Spinal cord (tissue), 10 donors: ENCODE measurements at places on chromosomes 13 and 19.
A peak's percentile ranks its signal among the peaks of the same experiment; 100 is the strongest.

GRCh38 chr19:14093117-14093823 is 2.7 kb upstream of the SAMD1 start:
- DNase-seq = no peak

- no peak for DNase-seq
Observed at GRCh38 chr19:50723069-50723468, at the start of gene CLEC11A. Gene CLEC11A (plus strand): TSS chr19:50723364. CDS start chr19:50723526, 162 bp downstream.

DNA sequence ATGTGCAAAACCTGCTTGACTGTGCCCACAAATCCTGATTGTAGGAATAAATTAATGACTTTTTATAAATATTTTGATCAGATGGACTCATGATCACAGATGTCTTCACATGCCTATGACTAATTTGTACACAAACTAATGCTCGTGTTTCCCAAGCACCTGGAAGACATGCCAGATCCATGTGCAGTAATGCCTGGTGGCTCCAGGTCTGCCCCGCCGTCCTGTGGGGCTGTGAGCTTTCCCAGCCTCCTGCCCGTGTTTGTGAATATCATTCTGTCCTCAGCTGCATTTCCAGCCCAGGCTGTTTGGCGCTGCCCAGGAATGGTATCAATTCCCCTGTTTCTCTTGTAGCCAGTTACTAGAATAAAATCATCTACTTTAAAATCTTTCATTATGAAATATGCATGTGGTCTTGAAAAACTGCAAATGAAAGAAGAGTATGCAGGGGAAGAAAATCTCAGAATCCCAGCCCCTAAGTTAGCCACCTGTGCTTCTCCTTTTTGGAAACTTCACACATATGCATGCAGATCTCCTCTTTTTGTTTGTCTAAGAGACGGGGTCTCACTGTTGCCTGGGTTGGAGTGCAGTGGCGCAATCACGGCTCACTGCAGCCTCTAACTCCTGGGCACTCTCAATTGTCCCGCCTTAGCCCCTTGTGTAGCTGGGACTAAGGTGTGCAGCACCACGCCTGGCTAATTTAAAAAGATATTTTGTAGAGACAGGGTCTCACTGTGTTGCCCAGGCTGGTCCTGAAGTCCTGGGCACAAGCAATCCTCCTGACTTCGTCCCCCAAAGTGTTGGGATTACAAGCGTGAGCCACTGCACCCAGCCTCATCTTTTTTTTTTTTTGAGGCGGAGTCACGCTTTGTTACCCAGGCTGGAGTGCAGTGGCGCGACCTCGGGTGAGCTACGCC is 6.2 kb downstream of the RPL28 start:
- no peak for DNase-seq

GRCh38 chr13:62663767-62664166 is 1248.1 kb upstream of the PCDH20 start:
- DNase-seq = no peak

DNA sequence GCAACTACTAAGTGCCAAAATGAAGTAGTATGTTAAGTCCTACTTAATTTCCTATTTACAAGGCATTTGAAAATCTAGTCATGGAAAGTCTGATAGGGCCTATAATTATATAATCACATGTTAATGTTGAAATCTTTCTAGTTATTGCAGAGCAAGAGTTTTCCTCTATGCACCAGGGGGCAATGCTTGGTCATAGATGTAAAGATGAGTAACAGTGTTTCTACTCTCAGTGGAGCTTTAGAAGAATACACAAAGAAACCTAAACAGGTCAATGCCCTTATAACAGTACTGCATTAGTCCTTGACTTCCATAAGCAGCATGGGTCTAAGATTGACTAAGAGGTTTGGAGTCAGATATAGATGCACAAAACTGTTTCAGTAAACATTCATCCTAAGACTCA is 218.7 kb downstream of the KCTD12 start:
- DNase-seq = no peak

DNA sequence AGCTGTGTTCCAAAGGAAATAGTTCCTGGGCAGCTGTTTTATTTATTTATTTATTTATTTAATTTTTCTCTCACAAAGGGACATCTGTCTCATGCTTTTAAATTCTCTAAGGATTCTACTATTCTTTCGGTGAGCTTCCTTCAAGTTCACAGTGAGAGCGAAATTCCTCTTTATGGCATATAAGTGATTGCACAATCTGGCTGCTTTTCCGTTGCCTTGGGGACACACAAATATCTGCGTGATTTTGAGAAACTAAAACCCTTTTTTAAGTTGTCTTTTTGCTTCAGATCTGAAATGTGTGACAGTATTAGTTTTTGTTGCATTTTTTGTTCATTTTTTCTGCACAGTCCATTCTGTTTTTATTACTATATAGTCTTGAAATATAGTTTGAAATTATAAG is 19.2 kb downstream of the ZNF486 start:
- no peak for DNase-seq

- DNase-seq = no peak
Observed at GRCh38 chr13:33577007-33577406, 240.9 kb upstream of the RFC3 start.

- DNase-seq = no peak
Observed at GRCh38 chr13:43387880-43388279, 364.5 kb downstream of the DNAJC15 start.

DNA sequence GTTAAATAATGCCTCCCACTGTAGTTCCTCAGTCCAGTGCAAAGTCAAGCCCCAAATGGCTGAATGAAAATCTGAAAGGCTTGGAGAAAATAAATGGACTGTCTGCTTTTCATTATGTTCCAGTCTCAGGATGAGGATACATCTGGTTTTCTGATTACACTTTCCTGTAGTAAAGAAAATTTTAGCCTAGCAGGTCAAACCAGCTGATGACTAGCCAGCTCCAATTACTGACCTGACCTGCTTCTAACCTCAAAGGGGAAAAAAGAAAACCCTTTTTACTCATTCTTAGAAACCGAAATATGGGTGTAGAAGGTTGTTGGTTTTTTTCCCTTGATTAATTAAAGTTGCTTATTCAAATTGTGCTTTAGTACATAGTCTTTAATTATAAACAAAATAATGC is 418.4 kb downstream of the EFNB2 start:
- no peak for DNase-seq

DNA sequence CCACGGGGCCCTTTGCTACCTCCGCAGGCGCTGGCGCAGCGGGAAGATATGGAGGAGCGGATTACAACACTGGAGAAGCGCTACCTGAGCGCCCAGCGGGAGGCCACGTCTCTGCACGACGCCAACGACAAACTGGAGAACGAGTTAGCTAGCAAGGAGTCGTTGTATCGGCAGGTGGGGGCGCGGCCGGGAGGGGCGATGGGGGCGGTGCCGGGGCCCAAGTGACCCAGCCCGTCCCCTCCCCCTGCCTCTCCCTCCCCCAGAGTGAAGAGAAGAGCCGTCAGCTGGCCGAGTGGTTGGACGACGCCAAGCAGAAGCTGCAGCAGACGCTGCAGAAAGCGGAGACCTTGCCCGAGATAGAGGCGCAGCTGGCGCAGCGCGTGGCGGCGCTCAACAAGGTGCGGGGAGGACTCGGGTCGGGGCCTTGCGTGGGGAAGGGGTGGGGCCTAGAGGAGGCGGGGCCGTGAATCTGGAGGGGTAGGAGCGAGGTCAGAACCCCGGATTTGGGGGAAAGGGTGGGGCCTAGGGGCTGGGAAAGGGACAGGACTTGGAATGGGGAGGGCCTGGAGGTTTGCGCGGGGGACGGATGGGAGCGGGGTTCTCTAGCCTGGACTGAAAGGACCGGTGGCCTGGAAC is 13.7 kb downstream of the PPFIA3 start:
- no peak for DNase-seq

DNA sequence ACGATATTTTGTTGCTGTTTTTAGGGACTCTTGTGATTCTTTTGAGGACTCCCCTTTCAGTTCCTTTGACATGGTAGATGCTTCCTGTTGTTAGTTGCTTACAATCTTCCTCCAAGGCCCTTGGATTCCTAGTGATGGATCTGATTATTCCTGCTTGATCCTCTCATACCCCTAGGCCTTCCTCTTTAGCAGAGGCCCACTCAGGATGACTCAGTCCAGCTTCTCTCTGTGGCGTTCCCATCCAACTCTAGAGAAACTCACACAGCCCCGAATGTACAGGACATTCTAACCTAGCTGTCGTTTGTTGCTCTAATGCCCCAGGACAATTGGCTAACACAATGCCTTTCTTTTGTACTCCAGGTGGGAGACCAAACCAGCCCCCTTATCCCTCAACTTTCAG is 191.4 kb downstream of the POSTN start:
- no peak for DNase-seq

DNA sequence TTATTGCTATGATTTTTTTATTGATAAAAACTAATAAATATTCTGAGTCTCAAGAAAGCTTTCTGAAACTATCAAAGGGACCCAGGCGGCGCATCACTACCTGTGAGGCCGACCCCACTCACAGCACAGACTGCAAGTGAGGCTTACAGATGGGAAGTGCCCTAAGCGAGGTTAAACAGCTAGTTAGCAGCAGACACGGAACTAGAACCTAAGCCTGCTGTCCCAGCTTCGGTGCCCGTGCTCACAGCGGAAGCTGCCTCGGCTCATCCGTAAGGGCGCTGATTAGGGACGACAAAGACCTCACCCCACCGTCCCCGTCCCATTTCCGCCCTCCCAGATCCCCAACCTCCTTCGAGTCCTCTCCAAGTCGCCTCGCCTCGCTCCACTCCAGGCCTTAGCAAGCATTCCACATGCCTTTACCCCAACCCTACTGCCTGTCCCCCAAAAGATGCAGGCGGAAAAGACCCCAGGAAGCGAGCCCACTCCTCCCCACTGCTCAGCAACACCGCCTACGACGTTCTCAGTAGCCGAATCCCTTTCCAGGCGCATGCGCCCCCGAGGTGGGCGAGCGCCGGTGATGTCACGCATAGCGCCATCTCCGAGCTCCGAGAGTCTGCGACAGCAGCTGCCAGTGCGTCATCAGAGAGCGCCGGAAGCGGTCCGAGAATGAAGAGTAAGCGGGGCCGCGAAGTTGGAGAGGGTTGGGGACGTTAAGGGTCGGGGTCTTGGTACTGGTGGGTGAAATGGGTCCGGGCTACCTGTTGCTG is at the start of gene POP4:
TSS of gene POP4 (plus strand) at position 631 of the 767 bp plus-strand sequence. CDS start at position 667, 36 bp downstream.
- peak; percentile 99 for DNase-seq

GRCh38 chr13:89846926-89847585 is 1500.4 kb upstream of the MIR17HG start:
- DNase-seq = no peak
